ENCODE measurements at places on chromosomes 13 and 19.
A peak's percentile ranks its signal among the peaks of the same experiment; 100 is the strongest.

GRCh38 chr13:100356426-100356825 is 232.2 kb downstream of the GGACT start:
- no peak for DNase-seq

DNA sequence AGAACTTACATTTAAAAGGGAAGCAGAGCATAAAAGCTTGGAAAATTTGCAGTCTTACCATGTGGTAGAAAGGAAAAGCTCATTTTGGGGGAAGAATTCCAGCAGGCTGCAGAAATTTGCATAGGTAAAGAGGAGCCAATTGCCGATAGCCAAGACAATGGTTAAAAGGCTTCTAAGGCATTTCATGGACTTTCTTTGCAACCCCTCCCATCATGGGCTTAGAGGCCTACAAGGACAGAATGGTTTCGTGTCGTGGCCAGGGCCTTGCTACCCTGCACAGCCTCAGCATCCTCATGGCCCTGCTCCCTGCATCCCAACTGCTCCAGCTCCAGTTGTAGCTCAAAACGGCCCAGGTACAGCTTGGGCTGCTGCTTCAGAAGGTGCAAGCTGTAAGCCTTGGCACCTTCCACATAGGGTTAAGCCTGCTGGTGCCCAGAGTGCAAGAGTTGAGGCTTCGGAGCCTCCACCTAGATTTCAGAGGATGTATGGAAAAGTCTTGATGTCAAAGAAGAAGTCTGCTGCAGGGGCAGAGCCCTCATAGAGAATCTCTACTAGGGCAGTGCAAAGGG is 420.3 kb downstream of the PCDH17 start:
- no peak for DNase-seq

DNA sequence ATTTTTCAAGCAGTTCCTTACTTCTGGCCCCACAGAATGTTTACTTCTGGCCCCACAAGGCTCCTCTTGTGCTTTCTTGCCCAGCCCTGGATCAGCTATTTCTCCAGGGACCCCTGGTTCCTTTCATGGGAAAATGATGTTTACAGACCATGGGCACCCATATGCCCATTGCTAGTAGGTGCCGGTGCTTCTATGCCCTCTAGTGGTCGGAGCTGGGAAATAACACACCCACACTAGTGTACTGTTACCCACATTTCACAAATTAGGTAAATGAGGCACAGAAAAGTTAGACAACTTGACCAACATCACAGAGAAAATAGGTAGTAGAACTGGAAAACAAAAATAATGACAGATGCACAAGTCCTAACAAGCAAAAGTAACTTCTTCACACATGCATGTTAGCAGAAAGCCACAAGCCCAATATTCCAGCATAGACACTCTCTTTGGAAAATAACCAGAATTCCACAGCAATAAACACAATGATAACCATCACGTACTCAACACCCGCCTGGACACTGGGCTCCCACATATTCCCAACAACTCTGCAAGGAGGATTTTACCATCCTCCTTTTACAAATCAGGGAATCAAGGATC is 1.3 kb upstream of the CEACAM6 start:
- peak; percentile 46 for DNase-seq

GRCh38 chr13:75219479-75220237 is 262.3 kb downstream of the TBC1D4 start:
- DNase-seq, result peak; percentile 46

- DNase-seq, result peak; percentile 81
Observed at GRCh38 chr19:11339254-11340098, at the start of gene RAB3D. Gene RAB3D, minus strand, starts transcription at chr19:11339657. Its CDS starts 2,258 bp downstream, at chr19:11337399.
